ENCODE measurements at places on chromosomes 4 and X.

- no peak for DNase-seq
Measured at GRCh38 chrX:71992711-71993110, 82.1 kb downstream of the NHSL2 start.

DNA sequence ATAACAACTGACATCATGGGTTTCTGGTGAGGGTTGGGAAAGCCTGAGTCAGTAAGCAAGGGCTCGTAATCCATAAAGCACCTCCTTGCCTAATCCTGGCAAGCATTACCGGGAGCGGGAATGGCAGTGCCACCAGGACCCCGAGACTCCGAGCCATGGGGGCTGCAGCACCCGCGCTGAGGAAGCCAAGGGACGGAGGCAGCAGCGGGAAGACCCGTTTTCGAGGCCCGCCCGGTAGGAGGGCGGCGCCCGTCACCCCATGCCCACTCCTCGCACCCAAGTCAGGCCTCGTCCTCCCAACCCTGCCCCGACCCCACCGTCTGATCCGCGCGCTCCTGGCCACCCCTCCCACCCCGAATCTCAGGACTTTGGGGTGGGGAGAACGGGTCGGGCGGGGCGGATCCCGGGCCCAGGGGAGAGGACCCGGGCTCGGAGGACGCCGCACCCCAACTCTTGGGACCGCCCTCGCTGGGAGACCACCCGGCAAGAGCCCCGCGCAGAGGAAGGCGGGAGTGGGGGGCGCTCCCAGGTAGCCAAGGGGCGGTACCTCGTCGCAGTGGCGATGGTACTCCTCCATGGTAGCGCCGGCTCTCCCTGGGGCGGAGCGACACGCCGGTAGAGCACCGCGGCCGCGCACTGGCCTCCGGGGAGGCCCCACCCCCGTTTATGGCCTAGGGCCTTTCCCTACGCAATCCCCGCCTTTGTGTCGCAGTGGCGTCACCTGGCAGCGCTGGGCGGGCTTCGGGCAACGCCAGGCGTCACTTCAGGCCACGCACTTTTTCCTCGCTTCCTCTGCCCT lies at the start of gene DYNLT3:
Gene DYNLT3, minus strand, starts transcription at position 638 of the 799 bp plus-strand sequence. Its CDS starts 61 bp downstream, at position 577.
- DNase-seq: peak; percentile 65

DNA sequence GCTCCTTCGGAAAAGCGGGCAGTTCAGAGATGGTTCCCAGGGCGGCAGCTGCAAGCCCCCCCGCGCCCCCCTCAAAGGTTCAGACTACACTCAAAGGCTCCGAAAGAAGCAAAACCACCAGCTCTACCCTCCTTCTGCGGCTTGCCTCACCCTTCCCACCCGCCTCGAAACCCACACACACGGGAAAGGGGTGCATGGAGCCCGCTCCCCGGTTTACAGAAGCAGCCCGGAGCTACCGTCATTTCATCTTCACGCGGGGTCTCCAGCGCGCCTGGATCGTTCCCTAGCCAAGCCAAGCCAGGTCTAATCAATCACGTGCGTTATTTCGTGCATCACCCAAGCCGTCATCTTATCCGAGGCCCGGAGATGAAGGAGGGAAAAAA lies 1.2 kb downstream of the NLGN4X start:
- no peak for DNase-seq

GRCh38 chrX:29488919-29489318 lies 726.4 kb upstream of the MAGEB2 start:
- peak; percentile 86 for DNase-seq

GRCh38 chr4:80069837-80070731 lies 2.9 kb downstream of the ANTXR2 start:
- no peak for DNase-seq

DNA sequence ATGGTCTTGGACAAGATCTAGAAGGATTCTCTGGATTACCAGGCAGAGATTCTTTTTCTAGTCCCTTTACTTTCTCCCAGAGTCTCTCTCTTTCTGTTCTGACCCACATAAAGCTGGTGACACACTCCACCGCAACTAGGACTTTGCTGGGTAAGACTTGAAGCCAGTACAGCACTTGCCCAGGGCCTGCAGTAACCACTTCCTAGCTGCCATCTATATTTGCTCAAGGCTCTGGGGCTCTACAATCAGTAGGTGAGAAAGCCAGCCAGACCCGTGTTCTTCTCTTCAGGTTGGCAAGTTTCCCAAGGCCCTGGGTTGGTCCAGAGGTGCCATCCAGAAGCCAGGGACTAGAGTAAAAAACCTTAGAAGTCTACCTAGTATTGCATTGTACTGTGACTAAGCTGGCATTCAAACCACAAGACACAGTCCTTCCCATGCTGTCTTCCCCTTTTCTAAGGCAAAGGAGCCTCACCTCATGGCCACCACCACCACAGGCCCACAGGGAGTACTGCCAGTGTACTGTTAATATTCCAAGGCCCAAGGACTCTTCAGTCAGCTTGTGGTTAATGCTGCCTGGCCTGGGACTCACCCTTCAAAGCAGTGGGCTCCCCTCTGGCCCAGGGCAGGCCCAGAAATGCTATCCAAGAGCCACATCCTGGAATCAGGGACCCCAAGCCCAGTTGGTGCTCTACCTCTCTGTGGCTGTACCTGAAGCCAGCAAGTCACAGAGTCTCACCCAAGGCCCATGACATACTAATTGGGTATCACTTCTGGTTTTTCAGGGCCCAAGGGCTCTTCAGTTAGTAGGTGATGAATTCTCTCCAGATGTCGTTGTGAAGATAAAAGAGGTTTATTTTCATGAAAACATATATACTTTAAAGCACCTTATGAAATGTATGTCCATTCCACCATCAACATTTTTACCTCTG lies 54.7 kb downstream of the CD38 start:
- DNase-seq: no peak

DNA sequence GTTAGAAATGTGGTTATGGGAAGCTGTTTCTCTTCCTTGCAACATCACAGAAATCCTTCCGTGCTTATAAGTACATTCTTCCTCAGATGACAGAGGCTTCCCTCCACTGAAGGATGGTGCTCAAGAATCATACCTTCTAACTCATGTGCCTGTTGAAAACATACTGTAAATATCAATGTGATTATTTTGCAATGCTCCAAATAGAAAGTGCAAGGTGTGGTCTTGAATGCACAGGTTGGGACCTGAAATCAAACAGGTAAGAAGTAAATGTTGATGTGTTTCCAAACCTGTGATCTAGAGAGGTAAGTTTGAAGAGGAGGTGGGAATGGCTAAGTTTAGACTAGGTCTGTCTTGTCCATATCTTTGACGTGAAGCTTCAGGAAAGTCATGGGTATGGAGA lies 87.7 kb downstream of the ZNF518B start:
- DNase-seq: no peak

GRCh38 chr4:11729548-11729947 lies 300.9 kb upstream of the HS3ST1 start:
- DNase-seq: no peak

DNA sequence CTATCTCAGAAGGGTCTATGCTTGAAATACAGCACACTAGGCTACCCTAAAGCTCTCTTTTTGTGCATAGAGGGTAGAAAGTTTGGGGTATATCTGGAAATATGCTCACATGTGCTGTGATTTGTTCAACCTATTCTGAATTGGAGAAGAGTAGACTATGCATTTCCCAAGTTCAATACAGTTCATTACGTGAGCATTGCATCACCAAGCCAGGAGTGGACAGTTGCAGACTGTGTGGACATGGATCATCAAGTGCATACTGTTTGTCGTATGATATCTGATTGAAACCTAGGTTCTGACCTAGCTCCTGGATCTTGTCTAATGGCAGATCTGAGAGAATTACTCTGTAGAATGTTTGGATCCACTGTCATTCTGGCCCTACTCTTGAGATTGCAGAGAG lies 161.1 kb downstream of the FRAS1 start:
- peak; percentile 56 for DNase-seq

DNA sequence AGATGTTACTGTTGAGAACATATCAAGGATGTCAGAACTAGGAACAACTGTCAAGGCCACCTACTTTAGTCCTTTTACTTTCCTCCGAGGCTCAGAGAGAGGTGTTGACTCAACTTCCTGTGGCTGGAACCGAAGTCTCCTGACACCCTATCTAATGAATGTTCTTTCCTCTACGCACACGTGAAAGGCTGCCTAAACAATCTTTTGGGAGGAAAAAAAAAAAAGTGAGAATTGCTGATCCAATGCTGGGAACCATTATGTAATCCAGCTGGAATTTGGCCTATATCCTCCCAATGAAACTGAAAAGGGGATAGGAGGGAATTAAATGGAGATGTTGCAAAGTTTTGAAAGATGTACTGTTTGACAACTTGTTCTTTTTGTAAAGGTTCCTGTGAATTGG lies 8.3 kb upstream of the MAP7D3 start:
- DNase-seq: no peak

DNA sequence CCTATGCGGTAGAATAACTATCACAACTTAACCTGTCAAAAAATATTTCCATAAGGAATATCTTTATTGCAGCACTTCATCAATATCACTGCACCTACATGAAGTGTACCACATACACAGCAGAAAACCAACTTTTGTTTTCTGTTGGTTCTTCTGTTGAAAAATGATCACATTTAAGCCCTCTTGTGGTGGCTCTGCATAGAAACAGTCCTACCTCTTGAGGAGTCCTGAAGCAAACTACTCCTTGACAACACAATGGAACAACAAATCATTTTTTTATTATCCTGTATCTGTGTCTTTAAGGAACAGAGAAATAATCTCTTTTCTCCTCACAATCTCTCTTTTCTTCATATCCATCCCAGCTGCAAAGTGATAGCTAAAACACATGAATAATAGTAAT lies 39.8 kb upstream of the ATOH1 start:
- peak; percentile 57 for DNase-seq

- DNase-seq: no peak
Measured at GRCh38 chr4:24559889-24560288, 24.5 kb downstream of the DHX15 start.

- no peak for DNase-seq
Measured at GRCh38 chr4:138348055-138348454, 105.9 kb upstream of the SLC7A11 start.

DNA sequence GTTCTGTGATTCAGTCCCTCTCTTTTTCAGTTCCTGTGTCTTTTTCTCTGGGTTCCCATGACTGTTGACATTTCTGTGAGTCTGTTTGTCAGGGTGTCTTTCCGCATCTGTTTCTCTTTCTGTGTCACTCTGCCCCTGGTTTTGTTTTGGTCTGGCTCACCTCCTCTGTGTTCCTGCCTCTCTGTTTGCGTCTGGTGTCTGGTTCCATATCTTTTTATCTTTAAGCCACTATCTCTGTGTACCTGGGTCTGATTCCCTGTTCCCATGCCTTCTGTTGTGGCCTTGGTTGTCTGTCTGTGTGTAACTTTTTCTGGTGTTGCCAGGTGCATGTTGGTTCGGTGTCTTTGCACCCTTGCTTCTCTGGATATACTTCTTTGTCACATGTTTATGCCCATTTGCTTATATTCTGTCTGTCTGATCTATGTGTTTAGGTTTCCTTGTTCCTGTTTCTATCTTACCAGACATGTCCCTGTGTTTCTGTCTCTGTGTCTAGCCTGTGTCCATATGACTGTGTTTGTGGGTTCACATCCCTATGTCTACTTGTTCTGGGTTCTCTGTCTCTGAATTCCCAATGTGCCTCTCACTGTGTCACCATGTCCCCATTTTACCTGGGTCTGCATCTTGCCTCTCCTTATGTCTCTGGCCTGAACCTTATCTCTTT lies 50.2 kb downstream of the ITIH6 start:
- no peak for DNase-seq

GRCh38 chr4:183397741-183398297 lies 46.6 kb upstream of the CDKN2AIP start:
- DNase-seq: no peak

GRCh38 chrX:149004936-149005335 lies 500.2 kb downstream of the IDS start:
- peak; percentile 8 for DNase-seq

GRCh38 chrX:62923093-62923492 lies 428.0 kb downstream of the SPIN4 start:
- no peak for DNase-seq

DNA sequence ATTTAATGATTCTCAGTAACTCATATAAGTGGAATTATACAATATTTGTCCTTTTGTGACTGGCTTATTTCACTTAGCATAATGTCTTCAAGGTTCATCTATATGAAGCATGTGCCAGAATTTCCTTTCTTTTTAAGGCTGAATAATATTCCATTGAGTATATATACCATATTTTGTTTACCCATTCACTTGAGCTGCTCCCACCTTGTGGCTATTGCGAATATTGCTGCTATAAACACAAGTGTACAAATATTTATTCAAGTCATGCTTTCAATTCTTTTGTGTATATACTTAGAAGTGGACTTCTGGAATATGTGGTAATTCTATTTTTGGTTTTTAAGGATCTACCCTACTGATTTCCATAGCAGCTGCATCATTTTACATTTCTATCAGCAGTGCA lies 219.1 kb downstream of the MID1 start:
- no peak for DNase-seq

DNA sequence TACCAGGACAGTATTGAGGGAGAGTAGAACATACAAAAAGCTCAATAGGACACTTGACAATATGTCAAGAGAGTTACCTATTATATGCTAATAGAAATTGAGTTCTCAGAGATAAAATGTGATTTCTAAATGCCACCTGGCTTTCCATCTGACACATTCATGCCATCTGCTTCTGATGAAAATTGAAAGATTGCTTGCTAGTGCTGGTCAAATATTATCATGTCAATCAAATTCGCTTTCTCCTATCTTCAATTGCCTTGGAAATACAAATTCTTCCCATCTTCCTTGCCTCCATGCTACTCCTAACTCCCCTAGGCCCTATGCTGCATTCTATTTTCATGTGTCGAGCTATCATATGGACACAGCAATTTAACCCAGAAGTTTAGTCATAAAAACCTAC lies 1076.9 kb downstream of the ARAP2 start:
- DNase-seq: no peak

DNA sequence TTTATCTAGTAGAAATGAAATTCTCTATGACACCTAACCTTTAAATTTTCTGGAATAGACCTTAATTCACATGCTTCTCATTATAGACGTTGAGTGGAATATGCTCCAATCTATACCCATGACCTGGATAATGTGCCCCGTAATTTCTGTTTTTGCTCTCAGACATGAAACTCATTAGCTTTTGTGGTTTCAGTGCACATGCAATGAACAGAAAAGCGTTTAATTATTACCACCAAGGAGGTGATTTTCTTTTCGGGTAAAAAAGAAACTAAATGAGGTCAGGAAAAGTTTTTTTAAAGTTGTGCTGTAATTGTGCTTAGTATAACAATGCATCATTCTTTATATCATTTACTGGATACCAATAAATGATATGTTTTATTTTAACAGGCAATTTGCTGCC lies 1703.9 kb upstream of the TENM3 start:
- peak; percentile 42 for DNase-seq

DNA sequence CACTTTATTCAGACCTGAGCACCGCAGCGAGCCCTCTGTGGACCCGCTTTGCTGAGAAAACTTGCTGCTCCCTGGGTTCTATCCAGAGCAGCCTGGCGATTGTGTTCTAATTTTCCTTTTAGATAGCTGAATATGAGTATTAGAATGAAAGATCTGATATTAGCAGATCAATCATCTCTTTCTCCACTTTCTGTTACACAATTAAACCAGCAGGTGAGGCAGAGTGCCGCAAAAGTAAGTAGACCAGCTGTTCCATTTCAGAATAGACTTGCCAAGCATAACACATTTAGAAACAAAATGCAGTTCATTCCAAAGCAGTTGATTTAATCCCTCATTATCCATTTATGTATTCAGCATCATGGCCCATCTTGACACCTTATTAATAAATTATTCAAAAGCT lies 58.6 kb downstream of the PALLD start:
- no peak for DNase-seq
